GM04503 (cell line): ENCODE measurements at places on chromosomes 5 and 9.

- no peak for DNase-seq
Observed at GRCh38 chr5:75678155-75678554, 39.1 kb downstream of the POC5 start.

- no peak for DNase-seq
Observed at GRCh38 chr9:92969516-92970466, 22.5 kb downstream of the FGD3 start.

- peak; percentile 67 for DNase-seq
Observed at GRCh38 chr9:4680750-4681149, 1.4 kb downstream of the CDC37L1 start.

DNA sequence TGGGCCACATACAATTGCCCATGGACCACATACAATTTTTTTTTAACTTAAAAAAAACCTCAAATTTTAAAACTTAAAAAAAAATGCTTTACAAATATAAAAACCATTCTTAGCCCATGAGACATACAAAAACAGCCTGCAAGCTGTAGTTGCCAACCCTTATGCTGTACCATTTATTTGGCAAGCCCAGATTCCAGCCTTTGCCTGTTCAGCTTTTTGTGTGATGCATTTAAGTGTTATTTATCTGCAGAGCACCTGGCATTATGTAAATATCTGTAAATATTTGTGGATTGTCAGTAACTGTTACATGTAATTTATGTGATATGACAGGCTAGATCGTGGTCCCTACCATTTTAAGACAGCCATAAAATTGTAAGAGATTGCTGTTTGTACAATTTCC lies 32.6 kb downstream of the HEXB start:
- no peak for DNase-seq

- peak; percentile 81 for DNase-seq
Observed at GRCh38 chr9:33165263-33166151, 1.6 kb downstream of the B4GALT1 start.

DNA sequence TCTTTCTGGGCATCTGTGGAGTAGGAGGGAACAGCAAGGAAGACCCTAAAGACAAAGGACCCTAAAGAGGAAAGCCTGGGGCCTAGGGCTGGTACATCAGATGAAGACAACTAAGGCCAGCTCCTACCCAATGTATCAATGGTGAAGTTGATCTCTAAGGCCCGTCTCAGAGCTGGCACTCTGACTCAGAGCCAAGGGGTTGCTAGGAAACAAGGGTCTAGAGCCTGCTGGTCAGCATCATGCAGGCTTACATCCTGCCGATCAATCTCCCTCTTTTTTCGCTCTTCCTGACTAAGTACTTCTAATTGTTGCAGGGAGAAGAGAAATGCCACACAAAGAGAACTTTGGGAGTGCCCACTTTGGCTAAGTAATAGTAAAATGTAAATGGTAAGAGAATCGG lies 26.2 kb downstream of the TRIM32 start:
- DNase-seq: no peak

GRCh38 chr9:77392328-77392727 lies 215.0 kb downstream of the VPS13A start:
- no peak for DNase-seq

DNA sequence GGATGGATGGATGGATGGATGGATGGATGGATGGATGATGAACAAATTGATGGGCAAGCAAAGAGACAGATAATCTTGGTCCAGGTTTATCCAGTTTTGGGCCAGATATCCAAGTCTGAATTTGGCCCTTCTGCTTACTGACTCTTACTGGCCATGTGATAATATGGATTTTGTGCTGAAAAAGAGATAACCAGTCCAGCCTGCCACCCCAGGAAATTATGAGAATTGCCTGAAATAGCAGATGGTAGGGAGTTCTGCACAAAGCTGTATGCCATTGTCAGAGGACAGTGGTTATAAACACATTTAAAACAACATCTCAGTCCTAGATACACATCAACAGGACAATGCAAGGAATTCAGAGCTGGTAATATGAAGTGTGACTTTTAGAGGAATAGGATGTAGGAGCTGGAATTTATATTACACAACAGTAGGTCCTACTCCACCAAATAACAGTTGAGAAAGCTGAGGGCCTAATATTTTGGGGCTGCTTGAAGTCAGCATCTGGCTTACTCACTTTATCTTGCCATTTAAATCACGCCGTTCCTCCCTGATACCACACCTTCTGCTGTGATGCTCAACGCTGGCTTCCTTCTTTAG lies 9.0 kb upstream of the FAT2 start:
- DNase-seq: no peak

- no peak for DNase-seq
Observed at GRCh38 chr5:530001-530955, 6.0 kb upstream of the SLC9A3 start.

- DNase-seq: no peak
Observed at GRCh38 chr5:123193176-123193575, 104.1 kb downstream of the PRDM6 start.

- no peak for DNase-seq
Observed at GRCh38 chr9:30796764-30797163, 1587.7 kb upstream of the ACO1 start.

- peak; percentile 80 for DNase-seq
Observed at GRCh38 chr9:107784235-107784958, 294.8 kb upstream of the KLF4 start.
